ENCODE measurements at places on chromosomes 3 and 15.

DNA sequence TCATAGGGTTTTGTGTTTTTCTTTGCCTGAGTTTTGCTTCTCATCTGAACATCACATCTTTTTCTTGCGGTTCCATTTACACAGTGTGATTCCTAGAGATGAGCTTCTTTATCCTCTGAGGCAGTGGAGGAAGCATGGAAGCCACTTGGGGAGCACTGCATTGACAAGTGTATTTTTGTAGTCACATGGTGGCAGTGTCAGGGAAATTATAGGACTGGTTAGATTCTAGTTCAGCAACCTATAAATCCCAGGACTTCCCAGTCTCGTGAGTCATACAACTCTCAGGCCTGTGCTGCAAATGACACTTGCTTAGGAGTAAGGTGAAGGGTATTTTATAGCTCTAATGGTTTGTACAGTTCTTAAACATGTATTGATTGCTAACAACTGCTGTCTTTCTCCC is 58.4 kb downstream of the RBM6 start:
- DNase-seq: no peak

DNA sequence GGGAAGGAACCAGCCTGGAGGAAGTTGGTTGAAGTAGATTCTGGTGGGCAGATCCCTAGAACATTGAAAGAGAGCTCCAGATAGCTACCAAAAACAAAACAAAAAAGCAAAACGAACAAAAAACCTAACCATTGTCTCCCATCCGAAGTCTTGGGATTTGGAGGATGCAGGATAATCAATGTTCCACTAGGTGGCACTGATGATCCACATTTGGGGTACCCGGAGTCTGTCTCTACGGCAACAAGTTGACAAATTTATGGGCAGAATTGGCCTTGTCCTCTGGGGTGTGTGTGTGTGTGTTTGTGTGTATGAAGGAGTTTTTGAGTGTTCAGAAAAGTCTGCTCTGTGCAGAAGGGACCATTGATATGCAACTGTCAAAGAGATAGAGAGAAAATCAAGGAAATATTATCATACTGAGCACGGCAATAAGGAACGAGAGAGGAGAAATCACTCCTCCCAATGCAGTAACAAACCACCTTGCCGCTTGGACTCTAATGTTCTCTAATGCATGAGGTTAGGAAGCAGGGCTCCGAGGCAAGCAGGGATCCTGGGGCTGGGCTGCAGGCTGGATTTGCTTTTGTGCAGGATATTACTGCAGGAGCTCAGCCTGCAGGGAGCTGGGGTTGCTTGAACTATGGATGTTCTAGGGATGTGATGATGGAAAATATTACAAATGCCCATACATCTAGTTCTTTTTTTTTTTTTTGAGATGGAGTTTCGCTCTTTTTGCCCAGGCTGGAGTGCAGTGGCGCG is 59.8 kb upstream of the KLHL25 start:
- peak; percentile 8 for DNase-seq

DNA sequence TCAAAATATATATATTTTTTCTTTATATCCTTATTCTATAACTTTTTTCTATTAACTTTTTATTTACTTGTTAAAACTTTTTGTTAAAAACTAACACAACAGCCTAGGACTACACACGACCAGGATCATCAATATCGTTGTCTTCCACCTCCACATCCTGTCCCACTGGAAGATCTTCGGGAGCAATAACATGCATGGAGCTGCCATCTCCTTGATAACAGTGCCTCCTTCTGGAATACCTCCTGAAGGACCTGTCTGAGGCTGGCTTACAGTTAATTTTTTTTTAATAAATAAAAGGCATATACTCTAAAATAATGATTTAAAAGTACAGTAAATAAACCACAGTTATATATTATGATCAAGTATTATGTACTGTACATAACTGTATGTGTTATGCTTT is 58.9 kb downstream of the SFMBT1 start:
- DNase-seq: no peak

DNA sequence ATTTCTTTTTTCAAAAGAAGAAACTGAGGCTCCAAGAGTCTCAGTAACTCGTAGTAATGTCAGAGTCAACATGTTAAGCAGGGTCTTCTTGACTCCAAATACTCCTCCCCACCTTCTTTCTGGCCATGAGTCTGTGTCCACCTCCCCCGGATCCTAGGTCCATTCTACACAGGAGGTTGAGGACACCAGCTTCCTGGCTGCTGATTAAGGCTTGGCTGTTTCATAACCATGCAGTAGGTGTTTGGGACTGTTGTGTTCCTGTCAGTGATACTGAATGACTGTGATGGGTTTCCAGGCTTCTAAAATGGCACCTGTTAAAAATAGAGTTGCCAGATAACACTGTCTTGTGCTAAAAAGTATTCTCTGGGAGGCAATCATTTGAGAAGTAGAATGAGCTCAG is 130.8 kb upstream of the IL12A start:
- DNase-seq: no peak

GRCh38 chr15:25727116-25727515 is 136.0 kb downstream of the ATP10A start:
- no peak for DNase-seq

DNA sequence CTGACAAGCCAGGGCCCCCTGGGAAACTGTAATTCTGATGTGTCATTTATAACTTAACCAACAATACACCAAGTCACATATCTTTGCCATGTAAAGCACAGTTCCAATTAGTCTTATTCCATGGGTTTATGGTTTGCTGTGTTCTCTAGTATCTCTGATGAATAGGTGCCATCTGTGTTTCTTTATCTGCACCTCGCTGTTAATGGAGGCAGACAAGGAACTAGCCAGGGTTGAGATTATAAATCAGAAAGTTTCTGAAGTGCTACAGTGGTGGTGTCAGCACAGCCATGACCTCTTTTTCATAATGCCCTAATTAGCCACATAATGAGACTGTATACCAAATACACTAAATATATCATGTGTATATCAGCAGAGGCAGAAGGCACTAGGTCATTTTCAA is 866.4 kb downstream of the PLOD2 start:
- DNase-seq: no peak
